Stimulated activated CD4-positive, alpha-beta T cell treated with anti-CD3 and anti-CD28 coated beads, Interleukin-12 subunit alpha, Interleukin-12 subunit beta, amount 100 ng/mL, for 24 hours (primary cell): ENCODE measurements at places on chromosomes 5 and 9.

DNA sequence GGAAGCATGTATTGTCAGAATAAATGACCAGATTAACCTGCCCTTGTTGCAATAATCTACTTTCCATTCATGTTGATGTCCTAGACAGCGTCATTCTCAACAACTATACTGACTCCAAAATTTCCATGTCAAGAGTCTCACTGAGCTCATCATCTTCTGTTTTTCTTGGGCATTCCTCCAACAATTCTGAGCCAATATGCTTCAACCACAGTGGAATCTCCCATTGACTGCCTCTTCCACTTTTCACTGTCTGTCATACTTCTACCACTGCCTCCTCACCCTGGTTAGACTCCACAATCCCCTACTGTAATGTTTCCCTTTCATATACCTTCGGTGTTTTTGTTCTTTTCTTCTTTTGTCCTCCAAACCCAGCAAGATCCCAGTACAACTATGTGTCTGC is 162.8 kb downstream of the TLE1 start:
- no peak for DNase-seq

- no peak for DNase-seq
Measured at GRCh38 chr5:114089259-114089658, 272.6 kb upstream of the KCNN2 start.

DNA sequence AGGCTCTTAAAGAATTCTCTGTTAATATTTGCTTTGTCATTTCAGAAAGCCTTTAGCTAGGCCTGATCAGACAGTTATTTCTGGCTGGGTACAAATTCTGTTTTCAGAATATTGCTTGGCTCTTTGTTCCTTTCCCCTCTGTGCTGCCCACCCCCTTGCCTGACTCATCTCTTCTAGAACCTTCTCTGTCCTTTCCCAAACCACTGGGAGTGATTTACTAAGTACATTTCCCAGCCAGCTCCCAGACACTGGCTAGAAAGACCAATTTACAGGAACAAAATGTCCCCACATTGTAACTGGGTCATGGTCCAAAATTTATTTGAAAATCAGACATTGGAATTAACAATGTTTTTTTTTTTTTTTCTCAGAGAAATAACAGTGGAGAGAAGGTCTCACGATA is 133.1 kb upstream of the MAP1B start:
- DNase-seq: no peak

DNA sequence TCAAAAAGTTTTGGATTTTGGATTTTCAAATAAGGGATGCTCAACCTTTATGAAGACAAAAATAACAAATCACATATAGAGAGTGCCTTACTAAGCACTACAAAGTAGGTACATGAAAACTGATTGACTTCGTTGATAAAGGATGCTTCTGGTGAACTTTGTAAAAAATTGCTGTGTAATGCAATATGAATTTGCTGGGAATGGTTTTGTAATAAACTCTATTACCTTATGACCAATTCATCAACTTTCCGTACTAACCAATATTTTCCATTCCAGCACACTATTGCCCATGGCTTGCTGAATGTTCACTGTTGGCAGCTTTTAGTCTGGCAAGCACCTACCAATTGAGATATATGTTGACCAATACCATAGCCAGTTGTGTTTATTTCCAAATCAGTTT is 23.4 kb upstream of the ZNF474 start:
- DNase-seq: no peak

DNA sequence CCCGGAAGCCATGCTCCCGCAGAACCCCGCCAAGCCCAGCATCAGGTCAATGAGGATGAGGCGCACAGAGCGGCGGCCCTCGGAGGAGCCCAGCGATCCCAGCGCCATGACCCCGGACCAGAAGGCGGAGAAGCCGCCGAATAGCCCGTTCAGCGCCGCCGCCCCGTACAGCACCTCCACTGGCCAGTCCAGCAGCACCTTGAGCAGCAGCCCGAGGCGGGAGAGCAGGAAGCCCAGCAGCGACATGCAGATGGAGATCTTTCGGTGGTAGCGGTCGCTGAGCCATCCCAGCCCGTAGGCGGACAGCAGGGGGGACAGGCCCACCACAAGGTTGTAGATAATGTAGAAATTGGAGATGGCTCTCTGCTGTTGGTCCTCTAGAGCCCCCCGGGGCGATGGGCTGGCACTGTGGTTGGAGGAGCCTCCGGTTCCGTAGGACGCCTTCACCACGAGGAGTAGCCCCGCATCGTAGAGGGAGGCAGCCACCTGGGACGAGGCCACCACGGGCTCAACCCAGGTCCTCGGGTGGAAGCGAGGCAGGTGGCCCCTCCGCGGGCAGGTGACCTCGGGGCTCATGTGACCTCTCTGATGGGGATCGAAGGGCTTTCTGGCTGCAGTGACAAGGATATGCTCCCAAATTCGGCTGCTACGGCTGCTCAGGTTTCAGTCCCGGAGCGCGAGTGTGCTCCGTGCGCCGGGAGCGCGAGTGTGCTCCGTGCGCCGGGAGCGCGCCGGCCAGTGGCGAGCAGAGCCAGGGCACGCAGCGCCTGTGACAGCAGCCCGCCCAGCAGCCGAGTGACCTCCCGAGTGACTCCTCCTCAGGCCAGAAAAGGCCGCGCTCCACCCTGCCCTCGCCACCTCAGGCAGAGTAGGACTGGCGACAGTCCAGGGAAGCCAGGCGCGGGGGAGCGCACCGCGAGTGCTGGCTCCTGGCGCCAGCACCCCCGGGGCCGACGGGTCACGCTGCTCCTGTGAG is at the start of gene SLC46A2:
SLC46A2 (minus strand) TSS at position 771 of the 976 bp plus-strand sequence; CDS start at position 576, 195 bp downstream.
- no peak for DNase-seq

DNA sequence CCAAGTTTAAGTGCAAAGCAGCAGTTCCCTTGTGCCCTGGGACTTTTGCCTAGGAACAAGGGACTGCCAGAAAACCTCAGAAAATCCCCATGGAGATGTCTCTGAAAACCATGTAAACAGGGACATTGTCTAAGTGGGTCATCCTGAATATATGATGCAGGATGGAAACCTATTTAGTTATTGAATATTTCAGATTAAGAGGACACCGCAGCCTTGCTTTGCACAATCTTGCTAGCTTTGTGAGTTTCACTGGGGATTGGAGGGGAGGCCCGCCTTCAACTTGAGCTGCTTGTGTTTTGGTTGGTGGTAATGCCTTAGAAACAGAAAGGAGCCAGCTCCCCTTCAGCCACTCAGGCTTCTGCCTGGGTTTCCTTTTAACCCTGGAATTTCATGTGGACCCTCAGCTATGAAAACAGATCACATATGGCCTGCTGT is 112.8 kb downstream of the C9orf152 start:
- DNase-seq: no peak

GRCh38 chr9:124239249-124240073 is 18.3 kb upstream of the NEK6 start:
- no peak for DNase-seq

GRCh38 chr5:132493241-132493640 is 2.7 kb upstream of the IRF1 start:
- DNase-seq: no peak

DNA sequence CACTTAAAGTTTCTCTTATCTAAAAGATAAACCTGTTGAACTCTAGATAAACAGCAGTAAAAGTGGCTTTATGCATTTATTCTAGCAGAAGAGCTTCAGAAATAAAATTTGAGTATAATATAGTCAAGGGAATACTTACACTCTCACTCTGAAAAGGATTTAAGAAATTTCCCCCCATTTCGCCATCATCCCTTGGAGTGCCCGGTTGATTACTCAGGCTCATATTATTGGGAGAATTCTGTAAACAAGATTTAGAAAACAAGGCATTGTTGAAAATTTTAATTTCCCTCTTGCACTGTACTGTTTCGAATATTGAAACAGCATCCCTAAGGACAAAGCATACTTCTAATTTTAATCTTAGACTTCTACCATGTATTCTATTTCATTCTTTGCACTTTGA is 34.5 kb upstream of the ACOT12 start:
- no peak for DNase-seq

DNA sequence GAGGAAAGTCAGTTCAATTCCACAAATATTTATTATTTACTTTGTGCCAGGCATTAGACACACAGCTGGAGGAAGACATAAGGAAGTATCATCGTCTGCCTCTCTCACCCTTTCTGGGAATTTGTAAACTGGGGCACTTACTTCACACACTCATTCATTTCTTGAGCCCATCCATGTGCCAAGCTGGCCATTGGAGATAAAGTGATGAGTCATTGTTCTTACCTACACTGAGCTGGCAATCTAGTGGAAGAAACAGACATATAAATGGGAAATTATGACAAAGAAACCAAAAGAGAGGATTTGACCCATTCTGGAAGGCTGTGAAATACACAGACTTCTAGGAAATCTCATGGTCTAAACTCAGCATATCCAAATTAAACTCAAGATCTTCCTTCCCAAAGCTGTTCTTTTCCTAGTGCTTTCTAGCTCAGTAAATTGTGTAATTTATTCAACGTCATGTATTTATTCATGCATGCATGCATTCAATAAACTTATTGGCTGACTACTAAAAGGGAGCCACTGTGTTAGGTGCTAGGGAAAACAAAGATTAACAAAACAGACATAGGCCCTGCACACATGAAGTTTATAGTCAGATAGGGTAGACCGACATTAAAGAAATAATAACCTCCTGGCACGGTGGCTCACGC is 65.3 kb downstream of the SH3RF2 start:
- DNase-seq: no peak

- DNase-seq: no peak
Measured at GRCh38 chr5:2903451-2904395, 152.2 kb upstream of the IRX2 start.

GRCh38 chr9:83027153-83027891 is 35.6 kb downstream of the RASEF start:
- no peak for DNase-seq

- no peak for DNase-seq
Measured at GRCh38 chr5:142881076-142881783, 111.1 kb downstream of the ARHGAP26 start.

DNA sequence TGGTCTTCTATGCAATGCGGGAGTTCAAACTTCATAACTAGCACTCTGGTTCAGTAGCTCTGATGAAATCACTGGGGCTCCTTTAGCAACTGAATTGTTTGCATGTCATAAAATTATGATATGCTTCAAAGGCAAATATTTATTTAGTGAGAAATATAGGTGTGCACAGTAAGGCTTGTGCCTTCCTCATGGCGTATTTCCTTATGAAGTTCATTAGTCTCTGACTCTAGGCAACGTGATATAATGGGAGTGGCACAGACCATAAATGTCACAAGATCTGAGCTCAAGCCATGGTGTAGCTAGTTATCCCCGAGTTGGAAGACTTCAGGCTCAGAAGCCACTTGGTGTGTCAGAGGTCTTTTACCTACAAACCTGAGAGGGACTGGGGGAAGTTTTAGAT is 35.5 kb downstream of the PIP5K1B start:
- no peak for DNase-seq

- DNase-seq: no peak
Measured at GRCh38 chr5:96973532-96974401, 37.9 kb downstream of the LNPEP start.

DNA sequence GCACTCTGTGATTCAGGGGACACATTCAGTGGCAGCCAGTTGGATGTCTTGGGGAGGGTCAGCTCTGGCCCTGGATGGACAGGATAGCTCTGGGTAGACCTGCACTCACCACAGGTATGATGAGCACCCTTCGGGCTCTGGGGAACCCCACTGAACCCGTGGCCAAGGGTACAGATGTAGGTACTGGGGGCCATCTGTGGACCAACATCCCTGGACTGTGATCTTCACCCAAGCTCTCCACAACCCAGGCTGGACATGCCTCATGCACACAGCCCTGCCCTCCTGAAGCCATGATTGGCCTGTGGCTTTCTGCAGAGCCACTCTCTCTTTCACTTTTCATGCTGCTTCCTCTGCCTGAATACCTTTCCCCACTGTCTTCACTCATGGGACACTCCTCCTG is 15.6 kb upstream of the ACSL6 start:
- no peak for DNase-seq

DNA sequence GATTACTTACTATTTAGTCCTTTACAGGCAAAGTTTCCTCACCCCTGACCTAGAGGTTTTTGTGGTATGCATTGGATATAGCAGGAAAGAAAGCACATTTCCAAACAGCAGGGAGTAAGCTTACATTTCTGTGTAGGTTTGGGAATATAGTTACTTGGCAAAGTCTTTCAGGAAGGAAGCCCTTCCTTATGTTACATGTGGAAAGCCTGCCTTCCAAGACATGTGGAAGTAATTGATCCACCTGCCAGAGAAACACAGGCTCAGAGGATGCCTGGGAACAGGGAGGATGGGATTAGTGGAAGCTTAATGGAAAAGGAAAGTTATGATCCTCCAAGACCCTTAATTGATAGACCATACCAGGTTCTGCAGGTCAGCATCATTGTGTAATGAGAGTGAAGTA is 87.3 kb upstream of the PPP1R2B start:
- DNase-seq: no peak

GRCh38 chr5:103353581-103353980 is 95.0 kb downstream of the MACIR start:
- DNase-seq: no peak

DNA sequence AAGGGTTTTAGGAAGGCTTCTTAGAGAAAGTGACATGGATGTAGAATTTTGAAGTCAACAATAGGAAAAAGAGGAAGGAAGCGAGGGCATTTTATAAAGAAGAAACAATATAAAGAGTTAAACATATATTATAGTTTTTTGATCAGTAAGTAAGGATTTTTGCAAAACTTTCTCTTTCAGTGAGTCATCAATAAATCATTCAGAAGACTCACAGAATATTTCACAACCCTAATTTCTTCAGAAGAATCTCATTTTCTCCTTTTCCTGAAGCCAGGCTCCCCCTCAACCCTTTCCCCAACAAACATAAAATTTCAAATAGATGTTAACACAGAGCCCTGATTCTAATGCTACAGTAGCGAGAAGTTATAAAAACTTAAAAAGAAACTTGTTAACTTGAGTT is 4.3 kb upstream of the COX7C start:
- DNase-seq: no peak

DNA sequence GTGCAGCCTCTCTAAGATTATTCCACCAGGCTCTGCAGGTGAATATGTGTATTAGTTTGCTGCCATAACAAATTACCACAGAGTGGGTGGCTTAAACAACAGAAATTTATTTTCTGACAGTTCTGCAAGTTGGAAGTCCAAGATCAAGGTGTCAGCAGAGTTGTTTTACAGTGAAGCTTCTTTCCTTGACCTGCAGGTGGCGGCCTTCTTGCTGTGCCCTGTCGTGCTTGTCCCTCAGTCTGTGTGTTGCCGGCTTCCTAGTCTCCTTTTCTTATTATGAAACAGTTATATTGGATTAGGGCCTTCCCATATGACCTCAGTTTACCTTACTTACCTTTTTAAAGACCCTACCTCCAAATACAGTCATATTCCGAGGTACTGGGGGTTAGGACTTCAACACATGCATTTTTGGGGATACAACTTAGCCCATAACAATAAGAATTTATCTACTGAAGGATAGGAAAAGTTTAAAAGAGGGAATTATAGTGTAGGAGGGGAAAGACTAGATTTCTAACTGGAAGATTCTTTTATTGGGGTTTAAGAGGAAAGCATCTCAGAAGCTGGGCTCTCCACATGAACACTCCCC is 97.4 kb downstream of the OSTF1 start:
- no peak for DNase-seq

- no peak for DNase-seq
Measured at GRCh38 chr9:21266733-21267484, 27.1 kb upstream of the IFNA14 start.
